ENCODE measurements at places on chromosomes 12 and 14. TPM values are rescaled to one million over a fixed set of nuclear protein-coding genes. Genes with fewer than 3 reads are reported as not detected.

CEP170B gene
- 8.5 TPM for total RNA-seq

ANO4 gene
- total RNA-seq = not detected

C3AR1 gene
- 10.7 TPM for total RNA-seq

TCL1B gene
- total RNA-seq = not detected

RPL10L gene
- not detected for total RNA-seq

AQP6 gene
- total RNA-seq = not detected

TMEM132D gene
- not detected for total RNA-seq

TM9SF1 gene
- 32.8 TPM for total RNA-seq

PELI2 gene
- total RNA-seq = 1.1 TPM

IL26 gene
- total RNA-seq = not detected

PA2G4 gene
- total RNA-seq = 364 TPM

PPP1R12A gene
- total RNA-seq = 104 TPM

IL23A gene
- 2.9 TPM for total RNA-seq

PIK3C2G gene
- total RNA-seq = not detected

PPFIA2 gene
- total RNA-seq = not detected

C12orf54 gene
- not detected for total RNA-seq

PLA2G1B gene
- not detected for total RNA-seq

AMN gene
- total RNA-seq = 0.53 TPM

CBLN3 gene
- 5.0 TPM for total RNA-seq

All from activated CD8-positive, alpha-beta memory T cell treated with anti-CD3 and anti-CD28 coated beads, Interleukin-2, amount 10 ng/mL, durations not matched to agents 7 days and 5 days (primary cell).